Activated T-helper 9 cell treated with anti-CD3 and anti-CD28 coated beads, Interleukin-2, amount 50 U/mL, for 16 hours (primary cell): ENCODE measurements at places on chromosomes 3 and 15.
A peak's percentile ranks its signal among the peaks of the same experiment; 100 is the strongest.

GRCh38 chr3:41173926-41174885 lies 25.1 kb upstream of the CTNNB1 start:
- DNase-seq: no peak

DNA sequence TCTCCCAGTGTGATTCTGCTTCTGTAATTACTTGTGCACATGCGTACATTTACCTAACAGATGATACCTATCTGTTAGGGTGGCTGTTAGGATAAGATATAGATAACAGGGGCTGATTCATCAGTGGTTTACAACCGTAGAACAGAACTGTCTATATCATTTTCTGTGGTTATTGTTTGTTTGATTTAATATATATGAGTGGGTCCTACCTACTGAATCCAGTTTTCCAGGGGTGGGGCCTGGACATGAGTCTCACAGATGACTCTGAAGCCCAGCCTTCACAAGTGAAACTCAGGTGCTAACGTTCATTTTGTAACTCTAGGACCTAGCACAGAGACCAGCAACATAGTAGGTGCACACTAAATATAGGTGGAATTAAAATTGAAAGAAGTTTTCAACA lies 10.4 kb upstream of the ACAP2 start:
- DNase-seq: no peak

DNA sequence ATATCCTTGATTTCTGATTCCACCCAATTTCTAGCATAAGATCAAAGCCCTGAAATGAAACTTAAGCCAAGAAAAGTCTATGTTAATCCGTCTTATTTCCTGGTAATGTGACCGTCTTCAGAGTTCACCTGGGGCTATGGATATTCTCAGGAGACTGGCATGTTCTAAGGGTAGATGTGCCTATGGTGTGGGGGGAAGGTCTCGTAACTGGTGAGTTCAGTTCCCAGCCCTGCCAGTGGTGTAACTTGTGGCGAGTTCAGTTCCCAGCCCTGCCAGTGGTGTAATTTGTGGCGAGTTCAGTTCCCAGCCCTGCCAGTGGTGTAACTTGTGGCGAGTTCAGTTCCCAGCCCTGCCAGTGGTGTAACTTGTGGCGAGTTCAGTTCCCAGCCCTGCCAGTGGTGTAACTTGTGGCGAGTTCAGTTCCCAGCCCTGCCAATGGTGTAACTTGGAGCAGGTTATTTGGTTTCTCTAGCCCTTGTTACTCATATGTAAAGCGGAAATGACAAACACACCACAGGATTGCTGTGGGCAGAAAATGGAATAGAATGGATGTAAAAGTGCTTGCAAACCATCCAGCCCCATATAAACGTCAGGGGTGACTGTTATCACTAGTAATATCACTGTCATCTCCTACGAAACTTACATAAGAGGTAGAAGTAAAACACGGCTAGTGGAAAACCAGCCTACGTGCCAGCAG lies 30.4 kb downstream of the SLC51A start:
- DNase-seq: peak; percentile 8

- DNase-seq: no peak
These were observed 102.9 kb upstream of the KCNAB1 start for GRCh38 chr3:156017352-156018030.

GRCh38 chr3:108394563-108394962 lies 98.2 kb downstream of the HHLA2 start:
- DNase-seq: no peak

DNA sequence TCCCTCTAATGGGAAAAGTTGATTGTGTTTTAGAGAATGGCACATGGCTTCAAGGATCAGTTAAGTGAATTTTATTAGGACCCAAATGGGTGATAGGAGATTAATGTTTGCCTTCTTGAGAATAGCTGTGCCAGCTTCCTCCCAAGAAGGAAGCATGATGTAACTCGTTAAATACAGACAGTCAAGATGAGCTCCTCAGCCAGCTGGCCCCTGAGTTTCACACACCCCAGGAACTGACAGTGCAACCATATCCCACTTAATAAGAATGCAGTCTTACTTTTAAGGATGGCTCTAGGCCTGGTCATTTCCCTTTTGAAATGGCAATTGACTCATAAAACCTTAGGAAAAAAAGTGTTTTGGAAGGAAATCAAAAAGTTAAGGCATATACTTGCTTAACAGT lies 472.8 kb upstream of the KCNMB2 start:
- no peak for DNase-seq

DNA sequence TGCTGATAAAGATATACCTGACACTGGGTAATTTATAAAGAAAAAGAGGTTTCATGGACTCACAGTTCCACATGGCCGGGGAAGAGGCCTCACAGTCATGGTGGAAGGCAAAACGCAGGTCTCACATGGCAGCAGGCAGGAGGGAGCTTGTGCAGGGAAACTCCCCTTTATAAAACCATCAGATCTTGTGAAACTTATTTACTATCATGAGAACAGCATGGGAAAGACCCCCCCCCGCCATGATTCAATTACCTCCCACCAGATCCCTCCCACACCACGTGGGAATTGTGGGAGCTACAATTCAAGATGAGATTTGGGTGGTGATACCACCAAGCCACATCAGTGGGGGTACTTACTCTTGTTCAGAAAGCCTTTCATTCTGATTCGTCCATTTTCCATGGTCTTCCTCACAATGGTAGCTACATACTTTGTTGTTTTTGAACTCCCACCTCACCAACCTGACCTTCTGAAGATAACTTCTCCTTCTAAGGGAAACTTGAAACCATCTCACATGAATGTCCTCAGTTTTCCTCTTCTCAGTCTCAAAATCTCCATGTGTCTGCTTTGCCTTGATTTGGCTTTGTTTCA lies 275.6 kb upstream of the PROK2 start:
- no peak for DNase-seq

DNA sequence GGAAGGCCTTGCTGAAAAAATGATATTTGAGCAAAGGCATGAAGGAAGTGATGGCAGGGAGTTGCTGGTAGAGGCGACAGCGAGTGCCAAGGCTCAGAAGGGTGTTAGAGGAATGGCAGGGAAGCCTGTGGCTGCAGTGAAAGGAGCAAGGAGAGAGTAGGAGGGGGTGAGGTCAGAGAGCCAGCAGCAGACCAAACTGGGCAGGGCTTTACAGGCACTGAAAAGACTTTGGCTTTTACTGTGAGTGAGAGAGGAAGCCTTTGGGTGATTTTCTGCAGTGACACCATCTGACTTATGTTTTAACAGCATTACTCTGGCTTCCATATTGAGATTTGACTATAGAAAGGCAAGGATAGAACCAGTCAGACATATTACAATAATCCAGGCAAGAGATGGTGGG lies 11.4 kb downstream of the TICRR start:
- no peak for DNase-seq

GRCh38 chr3:88434001-88434400 lies 284.2 kb downstream of the C3orf38 start:
- DNase-seq: no peak

DNA sequence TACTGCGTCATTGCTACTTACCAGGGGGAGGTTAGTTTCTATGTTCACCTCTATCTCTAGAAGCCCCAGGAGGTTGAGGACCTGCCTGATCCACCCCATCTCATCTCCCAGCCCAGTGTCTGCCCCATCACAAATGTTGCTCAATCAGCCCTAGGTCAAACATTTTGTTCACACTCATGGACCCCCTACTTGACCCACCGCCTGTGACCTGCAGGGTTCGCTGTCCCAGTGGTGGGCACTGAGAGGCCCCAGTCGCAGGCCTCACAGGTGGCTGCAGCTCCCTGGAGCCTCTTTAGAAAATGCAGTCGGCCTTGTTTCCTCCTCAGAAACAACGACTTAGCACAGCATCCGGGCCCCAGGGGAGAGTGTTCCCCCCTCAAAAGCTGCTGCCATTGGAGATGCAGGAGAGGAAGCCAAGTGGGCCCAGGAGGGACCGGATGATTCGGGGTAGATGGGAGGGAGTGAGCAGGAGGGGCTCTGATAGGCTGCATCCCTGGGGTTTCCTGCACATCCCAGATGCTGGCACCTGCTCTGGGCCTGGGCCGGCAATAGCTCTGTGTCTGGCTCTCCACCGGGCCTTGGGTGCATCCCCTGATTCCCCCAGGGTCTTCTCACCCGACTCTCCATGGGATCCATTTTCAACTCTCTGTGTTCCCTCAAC lies 18.4 kb upstream of the INSYN1 start:
- no peak for DNase-seq

DNA sequence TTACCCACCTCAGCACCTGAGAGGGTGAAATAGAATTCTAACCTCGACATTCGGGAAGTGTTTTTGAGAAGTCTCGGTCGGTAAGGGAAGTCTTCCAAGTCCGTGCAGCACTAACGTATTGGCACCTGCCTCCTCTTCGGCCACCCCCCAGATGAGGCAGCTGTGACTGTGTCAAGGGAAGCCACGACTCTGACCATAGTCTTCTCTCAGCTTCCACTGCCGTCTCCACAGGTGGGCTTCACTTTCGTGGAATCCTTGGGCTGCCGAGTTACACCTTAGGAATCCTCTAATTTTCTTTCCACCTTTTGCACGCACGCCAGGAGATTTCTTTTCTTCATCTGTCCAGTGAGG lies 775 bp downstream of the CCNDBP1 start:
- no peak for DNase-seq

- no peak for DNase-seq
These were observed 42.7 kb downstream of the SERP1 start for GRCh38 chr3:150503402-150504099.

DNA sequence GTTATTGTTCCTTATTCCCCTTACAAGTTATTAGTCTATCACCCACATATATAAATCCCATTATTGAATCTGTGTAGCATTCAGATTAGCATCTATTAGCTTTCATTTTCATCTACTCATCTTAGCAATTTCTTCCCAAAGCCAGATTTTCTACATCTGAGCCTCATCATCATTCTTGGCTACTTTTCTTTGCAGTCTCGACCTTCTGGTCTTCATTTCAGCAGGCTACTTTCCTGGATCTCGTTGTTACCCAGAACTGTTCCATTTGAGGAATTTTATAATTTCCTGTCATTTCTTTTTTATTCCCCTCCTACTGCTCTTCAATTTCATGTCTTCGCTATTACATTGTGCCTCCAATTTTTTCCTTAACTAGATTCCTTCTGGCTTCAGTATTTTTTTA lies 51.8 kb downstream of the SPRED1 start:
- no peak for DNase-seq

DNA sequence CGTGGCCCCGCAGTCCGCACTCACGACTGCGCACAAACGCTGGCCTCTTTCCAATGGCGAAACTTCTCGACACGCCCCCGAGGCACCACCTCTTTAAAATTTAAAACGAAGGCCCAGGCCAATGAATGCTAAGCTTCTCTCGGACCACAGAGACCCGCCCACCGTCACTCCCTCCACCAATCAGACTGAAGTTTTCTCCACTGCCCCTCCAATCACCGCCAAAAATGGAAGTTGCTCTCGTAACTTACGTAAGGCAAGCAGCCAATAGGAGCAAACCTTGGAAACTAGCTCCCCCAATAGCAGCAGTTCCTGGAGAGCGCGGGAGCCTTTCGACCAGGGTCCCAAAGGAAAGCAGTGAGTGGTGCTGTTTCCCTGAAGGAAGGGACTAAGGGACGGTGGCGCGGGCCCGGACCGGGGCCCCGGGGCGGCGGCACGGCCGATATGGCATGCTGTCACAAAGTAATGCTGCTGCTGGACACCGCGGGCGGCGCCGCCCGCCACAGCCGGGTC lies at the start of gene TICRR:
TICRR (plus strand) TSS at position 324 of the 510 bp plus-strand sequence; CDS start at position 442, 118 bp downstream.
- DNase-seq: peak; percentile 90

GRCh38 chr15:51121118-51121517 lies 26.4 kb upstream of the TNFAIP8L3 start:
- no peak for DNase-seq

DNA sequence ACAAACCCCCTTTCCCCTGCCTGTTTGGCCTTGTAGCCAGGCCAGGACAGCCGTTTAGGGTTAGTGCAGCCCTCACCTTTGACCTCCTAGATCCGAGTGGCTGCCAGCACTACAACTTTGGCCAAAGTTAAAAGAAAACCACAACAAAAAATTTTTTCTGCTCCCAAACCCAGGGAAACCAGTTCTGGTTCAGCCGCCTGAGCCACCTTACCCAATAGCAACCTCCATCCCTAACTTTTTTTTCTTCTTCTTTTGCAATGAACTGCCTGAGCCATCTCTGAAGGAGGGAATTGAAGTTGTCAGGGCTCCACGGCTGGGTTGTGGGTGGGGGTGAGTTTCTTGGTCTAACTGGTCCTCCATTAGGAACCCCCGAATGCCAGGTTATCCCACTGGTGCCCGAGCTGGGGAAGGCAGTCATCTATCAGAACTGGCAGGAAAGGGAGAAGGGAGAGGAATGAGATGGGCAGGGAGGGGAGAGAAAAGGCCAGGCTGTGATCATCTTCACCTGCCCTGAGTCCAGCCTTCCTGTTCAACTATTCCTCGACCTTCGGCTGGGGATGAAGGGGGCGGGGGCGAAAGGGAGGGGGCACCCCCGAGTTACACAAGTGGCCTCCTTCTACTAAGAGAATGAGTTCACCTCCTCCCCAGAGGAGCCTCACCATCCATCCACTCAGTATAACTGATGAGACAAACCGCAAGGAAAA lies 6.2 kb upstream of the NR2F2 start:
- no peak for DNase-seq

DNA sequence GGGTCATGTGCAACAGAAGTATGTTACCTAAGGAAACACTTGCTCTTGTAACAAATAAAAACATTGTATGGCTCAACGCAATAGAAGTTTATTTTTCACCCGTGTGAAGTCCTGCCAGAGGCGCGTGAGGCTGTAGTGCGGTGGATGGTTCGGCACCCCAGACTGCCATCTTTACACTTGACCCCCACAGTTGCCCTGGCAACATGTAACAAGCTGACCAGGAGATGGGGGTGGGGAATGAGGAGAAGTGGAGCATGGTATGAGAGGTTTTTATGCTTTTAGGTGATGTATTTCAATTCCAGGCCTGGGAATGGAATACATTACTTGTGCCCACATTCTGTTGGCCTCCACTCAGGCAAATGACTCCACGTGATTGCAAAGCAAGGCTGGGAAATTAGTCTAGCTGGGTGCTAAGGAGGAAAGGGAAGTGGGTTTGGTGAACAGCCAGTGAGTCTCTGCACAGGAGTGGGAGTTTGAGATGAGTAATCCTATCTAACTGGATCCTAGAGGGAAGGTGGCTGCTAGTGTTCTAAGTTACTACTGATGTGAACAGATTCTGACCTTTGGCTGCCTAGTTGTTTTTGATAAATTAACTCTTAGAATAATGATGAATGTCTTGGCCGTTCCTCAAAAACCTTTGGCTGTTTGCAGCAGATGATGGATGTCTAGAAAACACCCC lies 33.8 kb upstream of the GREM1 start:
- DNase-seq: no peak

DNA sequence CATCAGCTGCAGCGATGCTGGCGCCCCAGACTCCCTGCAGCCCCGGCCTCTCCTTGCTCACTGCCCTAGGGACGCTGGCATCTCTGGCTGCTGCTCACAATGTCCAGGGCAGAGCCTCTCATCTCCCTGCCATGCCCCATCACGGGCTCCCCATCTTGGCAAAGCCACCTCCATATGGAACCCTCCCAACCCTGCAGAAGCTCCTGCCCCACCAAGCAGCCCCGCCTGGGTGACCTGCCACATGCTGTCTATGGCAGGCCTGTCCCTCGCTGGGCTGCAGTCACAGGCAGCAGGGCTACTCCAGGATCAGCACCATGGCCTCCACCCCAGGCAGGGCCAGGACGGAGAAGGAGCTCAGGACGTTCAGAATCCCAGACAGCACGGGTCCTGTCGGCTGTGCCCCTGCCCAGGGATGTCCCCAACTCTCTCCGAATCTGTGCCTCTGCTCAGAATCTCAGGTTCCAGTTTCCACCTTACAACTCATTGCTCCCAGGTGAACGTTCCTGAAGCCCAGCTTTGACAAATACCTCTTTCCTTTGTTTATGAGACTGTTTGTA lies 58.4 kb downstream of the PLXNA1 start:
- DNase-seq: no peak
